ENCODE measurements at places on chromosomes 2 and 18.

DNA sequence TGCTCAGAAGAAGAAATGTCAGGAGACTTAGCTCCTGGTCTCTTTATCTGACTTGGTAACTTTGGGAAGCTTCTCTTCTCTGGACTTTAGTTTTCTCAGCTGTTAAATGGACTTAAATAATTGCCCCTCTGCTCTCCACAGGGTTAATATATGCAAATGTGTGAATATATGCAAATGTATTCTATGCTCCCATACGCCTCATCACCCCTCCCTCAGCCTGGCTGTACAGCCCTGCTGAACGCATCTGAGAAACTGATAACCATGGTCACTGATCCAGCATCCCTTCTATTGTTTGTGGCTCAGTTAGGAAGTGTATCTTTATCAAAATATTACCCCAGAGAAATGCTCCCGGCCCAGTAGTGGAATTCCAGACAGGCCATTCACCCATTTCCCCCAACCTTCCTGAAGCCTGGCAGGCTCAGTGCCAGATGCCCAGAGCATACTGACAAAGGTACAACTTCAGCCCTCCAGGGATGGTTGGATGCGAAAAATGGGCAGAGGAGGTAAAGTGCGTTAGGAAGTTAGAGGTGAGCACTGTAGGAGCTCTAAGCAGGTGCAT lies 103.4 kb downstream of the DYSF start:
- DNase-seq = peak; percentile 54

DNA sequence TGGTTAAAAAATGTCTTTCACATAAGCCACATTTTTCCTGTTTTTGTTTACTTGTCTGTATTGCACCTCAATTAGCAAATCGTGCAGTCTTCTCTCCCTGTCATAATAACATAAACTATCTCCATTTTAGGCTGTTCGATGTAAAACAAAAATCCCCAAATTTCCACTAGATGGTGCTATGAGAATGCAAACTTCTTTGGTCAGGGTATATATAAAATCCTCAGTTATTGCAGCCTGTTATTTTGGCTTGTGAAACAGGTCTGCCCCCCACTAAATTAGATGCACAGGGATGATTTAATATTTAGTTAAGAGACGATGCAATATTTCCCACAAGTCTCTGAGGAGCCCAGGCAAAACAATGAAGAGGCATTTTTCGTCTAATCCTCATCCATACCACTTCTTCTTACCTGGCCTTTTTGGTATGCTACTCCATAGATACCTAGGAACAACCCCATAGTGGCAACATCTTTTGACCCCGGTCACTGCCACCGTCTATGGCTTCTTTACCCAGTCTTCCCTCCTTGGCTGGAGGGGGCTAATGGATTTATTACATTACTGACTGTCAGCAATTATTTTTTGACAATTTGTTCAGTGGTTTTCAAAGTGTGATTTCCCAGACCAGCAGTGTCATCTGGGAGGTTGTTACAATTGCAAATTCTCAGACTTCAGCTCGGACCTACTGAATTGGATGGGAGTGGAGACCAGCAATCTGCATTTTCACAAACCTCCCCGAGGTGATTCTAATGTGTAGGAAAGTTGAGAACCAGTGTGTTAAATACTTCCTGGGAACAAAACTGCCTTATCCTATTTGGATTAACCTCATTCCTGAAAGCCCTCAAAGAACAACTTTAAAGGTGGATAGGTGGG lies 117.4 kb upstream of the CWC22 start:
- peak; percentile 54 for DNase-seq

- DNase-seq = no peak
These were observed 284.2 kb downstream of the THSD7B start for GRCh38 chr2:137049518-137049917.

- no peak for DNase-seq
These were observed 13.2 kb downstream of the REV1 start for GRCh38 chr2:99476629-99477028.

DNA sequence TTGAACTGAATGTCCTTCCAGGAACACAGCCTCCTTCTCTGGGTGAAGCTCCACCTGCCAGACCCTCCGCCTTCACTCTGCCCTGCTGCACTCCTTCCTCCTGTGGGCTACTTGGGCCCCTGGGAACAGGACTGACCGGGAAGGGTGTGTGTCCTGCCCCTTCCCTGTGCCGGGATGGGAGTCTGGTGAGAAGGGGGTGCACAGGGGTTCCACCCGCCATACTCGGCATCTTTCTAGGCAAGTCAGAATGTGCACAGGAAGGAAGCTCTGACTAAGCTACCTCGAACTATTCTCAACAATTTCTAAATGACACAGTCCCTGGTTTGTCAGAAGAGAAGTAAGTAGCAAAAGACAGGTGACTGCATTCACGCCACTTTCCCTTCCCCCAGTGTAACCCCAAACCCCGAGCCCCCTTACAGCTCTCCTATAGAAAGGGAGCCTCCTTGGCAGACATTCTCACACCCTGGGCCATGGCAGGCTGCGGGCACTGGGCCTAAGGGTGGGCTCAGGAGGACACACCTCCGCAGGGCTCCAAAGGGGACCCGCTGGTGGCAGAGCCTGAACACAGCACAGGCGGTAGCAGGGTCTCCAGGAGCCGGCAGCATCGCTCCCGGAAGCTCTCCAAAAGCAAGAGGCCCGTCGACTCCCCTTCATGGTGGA lies 184.1 kb downstream of the HDAC4 start:
- peak; percentile 14 for DNase-seq

- DNase-seq = no peak
These were observed 335.0 kb upstream of the ID2 start for GRCh38 chr2:8346706-8347430.

DNA sequence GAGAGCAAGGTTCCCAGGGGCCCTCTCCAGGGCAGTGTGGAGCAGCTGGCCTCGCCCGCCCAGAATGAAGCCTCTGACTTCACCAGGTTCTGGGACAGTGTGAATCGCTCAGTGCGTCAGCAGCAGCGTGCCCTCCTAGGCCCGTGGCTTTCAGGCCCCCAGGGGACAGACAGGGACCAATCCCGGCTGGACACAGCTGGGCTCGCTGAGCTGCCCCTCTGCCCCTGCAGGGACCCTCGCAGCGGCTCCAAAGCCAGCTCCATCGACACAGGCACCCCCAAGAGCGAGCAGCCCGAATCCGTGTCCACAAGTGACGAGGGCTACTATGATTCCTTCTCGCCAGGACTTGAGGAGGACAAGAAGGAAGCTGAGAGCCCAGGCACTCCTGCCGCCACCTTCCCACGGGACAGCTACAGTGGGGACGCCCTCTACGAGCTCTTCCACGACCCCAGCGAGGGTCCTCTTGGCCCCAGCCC lies 7.6 kb downstream of the AMER3 start:
- DNase-seq = no peak

DNA sequence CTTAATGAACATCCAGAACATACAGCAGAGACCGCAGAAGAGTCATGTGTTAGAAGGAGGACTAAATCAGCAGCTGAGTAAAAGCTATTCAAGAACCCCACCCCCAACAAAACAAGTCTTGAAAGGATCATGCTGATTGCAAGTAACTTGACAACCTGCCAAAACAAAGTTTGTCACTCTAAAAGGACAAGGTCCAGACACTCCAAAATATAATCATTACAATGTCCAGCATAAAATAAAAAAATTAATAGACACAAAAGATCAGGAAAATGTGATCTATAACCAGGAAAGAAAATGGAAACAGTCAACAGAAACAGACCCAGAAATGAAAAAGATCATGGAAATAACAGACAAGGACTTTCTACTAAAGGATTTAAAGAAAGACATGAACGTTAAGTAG lies 28.5 kb downstream of the CCDC88A start:
- no peak for DNase-seq

GRCh38 chr2:236579048-236579745 lies 9.6 kb downstream of the ACKR3 start:
- no peak for DNase-seq

- DNase-seq = peak; percentile 92
These were observed at the start of gene MERTK for GRCh38 chr2:111897924-111898702. Gene MERTK, plus strand, starts transcription at chr2:111898607. Its CDS starts 129 bp downstream, at chr2:111898736.

GRCh38 chr2:60890393-60890707 lies 9.0 kb downstream of the REL start:
- no peak for DNase-seq

GRCh38 chr18:48030616-48031480 lies 100.4 kb upstream of the SMAD2 start:
- peak; percentile 35 for DNase-seq

DNA sequence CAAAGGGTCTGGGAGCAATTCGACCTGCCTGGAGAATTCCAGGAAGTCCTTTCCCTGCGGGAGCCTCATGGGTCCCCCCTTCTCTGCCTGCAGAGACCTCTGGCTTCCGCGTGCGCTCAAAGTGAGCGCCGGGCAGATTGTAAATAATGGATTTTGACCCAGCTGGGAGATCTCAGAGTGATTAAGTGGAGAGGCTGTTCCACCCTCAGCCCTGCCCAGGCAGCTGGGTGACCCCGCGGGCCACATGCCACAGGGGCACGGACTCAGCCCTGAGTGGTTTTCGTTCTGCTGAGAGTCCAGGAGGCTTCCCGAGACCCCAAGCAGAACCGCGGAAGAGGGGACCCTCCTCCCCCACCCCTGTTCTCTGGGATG lies 1.2 kb downstream of the KCNG2 start:
- DNase-seq = no peak

- no peak for DNase-seq
These were observed 60.5 kb upstream of the SMAD2 start for GRCh38 chr18:47990981-47991380.

GRCh38 chr2:209673811-209674210 lies 97.8 kb upstream of the UNC80 start:
- no peak for DNase-seq

DNA sequence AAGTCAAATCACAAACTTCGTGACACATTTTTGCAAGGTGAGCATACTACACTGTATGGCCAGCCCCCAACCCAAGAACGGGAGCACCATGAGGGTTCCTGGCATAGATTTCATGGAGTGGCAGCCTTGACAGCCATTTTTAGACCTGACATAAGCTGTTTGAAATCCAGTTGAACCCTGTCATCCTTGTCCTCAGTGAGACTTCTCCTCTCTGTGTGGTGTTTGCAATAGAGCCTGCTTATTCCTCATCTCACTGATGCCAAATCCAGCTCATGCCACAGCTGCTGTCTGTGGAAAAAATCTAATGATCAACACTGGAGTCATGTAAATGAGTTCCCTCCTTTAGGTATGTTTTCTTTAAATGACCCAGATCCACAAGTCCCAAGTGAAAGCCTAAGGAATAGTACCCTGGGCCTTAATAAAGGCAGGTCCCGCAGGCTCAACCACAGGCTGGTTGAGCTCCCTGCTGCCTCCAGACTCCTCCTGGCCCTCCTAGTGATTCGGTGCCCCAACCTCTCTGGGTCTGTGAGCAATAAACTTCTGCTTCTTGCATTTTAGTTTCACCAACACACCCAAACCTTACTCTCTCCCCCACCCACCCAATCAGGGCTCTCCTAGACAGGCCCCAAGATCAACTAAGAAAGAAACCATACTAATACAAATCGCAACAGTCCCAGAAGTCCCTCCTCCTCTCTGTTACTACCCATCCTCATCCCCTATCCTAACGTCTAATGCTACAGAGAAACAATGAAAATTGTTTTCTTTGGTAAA lies 8.4 kb upstream of the CREG2 start:
- no peak for DNase-seq

GRCh38 chr18:64149916-64150438 lies 1.1 kb upstream of the LINC00305 start:
- DNase-seq = no peak

GRCh38 chr2:100880730-100881129 lies 60.8 kb downstream of the NPAS2 start:
- peak; percentile 91 for DNase-seq

DNA sequence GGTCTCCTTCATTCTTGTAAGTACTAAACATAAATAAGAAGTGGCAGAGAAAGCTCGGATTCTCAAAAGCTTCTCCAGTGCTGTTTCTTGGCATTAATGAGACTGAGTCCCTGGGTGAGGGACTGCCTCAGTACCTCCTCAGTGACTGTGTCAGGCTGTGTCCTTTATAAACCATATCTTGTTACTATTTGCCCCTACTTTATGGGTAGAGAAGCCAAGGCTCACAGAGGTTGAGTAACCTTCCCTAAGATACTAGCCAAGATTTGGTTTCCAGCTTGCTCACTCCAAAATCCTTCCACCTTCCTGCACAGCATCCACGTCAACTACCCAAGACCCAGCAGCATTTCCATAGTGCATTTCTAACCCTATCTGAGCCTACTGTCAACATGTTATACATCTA lies 55.6 kb downstream of the THUMPD2 start:
- DNase-seq = no peak

- DNase-seq = no peak
These were observed 34.7 kb downstream of the SPTBN1 start for GRCh38 chr2:54490863-54491262.

DNA sequence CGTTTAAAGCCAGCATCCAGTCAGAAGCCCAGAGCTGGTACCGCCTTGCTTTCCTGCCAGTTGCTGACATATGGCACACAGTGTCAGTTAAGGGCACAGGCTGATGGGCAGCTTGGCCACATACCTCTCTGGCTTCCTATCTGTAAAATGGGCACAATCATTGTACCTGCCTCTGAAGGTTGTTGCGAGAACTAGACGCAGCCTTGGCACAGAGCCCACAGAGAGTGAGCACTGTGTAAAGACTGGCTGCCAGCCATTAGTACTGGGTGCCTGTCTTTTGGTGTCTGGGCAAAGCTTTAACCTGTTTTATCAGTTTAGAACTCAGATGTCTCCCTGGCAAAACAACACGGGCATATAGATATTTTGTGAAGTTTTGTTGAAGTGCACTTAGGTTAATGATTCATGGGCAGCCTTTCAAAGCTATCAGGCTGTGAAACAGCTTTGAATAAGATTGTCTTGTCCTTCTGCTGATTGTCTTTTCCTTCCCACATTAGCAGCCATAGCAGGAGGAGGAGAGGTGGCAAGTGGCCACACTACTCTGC lies 269.5 kb downstream of the NEDD4L start:
- no peak for DNase-seq

- DNase-seq = peak; percentile 78
These were observed 113.7 kb upstream of the MAP4K3 start for GRCh38 chr2:39550701-39551285.

DNA sequence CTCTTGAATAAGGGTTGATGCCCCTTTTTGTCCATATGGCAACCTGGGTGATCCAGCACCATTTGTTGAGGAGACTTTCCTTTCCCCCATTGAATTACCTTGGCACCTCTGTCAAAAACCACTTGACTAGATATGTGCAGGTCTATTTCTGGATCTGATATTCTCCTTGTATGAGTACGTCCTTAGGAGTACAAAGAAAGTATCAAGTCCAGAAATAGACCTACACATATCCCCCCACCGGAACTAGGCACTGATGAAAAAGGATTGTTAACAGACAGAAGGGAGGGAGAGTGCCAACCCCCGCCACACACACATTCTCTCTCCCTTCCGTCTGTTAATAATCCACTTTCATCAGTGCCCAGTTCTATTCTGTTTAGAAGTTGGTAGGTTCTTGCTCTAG lies 225.0 kb downstream of the TMEM163 start:
- DNase-seq = no peak

DNA sequence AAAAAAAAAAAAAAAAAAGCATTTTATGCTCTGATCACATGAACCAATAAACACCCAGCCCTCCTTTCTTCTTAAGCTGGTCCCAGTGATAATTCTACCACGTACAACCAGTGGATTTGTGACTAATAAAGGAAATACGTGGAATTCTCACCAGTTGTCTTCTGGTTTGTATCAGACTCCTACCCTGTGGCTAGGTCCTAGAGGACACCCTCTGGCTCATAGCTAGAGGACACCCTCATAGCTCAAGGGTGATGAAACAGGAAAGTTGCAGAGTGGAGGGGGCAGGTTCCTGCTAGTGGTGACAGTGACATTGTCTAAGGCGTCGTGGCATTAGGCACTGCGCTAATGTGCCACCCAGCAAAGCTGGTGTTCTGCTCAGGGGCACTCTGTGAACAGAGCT lies 167.8 kb downstream of the BCL11A start:
- no peak for DNase-seq

- peak; percentile 48 for DNase-seq
These were observed 249.5 kb upstream of the TANK start for GRCh38 chr2:160910681-160911080.
